ENCODE measurements at places on chromosomes 12 and 14. TPM values are rescaled to one million over a fixed set of nuclear protein-coding genes. Genes with fewer than 3 reads are reported as not detected.

EIF2S3B gene
- total RNA-seq = 1.9 TPM

OAS2 gene
- total RNA-seq = 2.0 TPM

FGD4 gene
- 86.3 TPM for total RNA-seq

PMCH gene
- total RNA-seq = not detected

OASL gene
- total RNA-seq = 0.16 TPM

RHEBL1 gene
- total RNA-seq = 0.78 TPM

NXPH4 gene
- 0.78 TPM for total RNA-seq

MYO1H gene
- 0.16 TPM for total RNA-seq

FAM186B gene
- not detected for total RNA-seq

PPP1R1A gene
- 6.7 TPM for total RNA-seq

IFNG-AS1 gene
- not detected for total RNA-seq

HOTAIR gene
- total RNA-seq = not detected

BIN2 gene
- total RNA-seq = 2.2 TPM

SSPN gene
- 3.7 TPM for total RNA-seq

RNASE2 gene
- total RNA-seq = not detected

MGP gene
- 3.9 TPM for total RNA-seq

NTF3 gene
- total RNA-seq = 2.3 TPM

CLEC2D gene
- total RNA-seq = 11.4 TPM

ACVRL1 gene
- 11.5 TPM for total RNA-seq

CD27 gene
- 0.94 TPM for total RNA-seq

NOS1 gene
- 1.2 TPM for total RNA-seq

CLBA1 gene
- total RNA-seq = 10.1 TPM

FRMD6 gene
- 20.3 TPM for total RNA-seq

SIRT4 gene
- 4.5 TPM for total RNA-seq

DAO gene
- not detected for total RNA-seq

CLEC12A gene
- not detected for total RNA-seq

SOCS2 gene
- total RNA-seq = 71.4 TPM

BDKRB1 gene
- not detected for total RNA-seq

MYBPC1 gene
- total RNA-seq = 2.0 TPM

CD163L1 gene
- total RNA-seq = 1.7 TPM

ZDHHC22 gene
- 12.0 TPM for total RNA-seq

C14orf132 gene
- 72.5 TPM for total RNA-seq

POTEG gene
- not detected for total RNA-seq

LALBA gene
- total RNA-seq = 0.47 TPM
